ENCODE measurements at places on chromosomes 12 and 14. TPM values are rescaled to one million over a fixed set of nuclear protein-coding genes. Genes with fewer than 3 reads are reported as not detected.

Gene MON2
- polyA plus RNA-seq: 37.4 TPM

GRCh38 chr12:107122452-107122958 is 29.2 kb upstream of the CRY1 start:
- no peak for DNase-seq

- peak; percentile 27 for DNase-seq
These were observed 21.5 kb upstream of the GNS start for GRCh38 chr12:64780531-64781279.

DNA sequence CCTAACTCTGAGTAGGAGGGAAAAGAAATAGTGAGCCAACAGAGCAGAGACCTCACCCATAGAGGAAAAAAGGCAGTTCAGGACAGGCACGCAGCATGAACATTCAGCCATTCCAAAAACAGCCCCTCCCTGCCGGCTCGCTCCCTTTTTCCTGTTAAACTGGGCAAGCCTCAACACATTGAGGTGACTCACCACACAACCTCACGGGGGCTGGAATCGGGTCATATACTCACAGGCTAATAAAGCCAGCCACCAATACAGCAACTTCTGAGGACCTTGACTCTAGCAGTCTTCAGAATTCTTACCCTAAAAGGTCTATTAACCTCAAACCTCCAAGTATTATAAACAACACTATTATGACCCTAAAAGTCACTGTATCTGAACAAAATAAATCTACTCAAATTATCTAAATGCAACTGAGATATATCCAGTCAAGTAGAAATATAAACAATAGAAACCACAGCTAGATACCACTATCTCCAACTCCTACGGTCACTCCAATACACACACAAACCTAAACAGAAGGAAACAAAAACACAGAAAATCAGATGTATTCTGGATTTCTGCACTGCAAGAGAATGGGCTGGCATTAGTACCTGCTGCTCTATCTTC is 6.3 kb downstream of the YBX3 start:
- DNase-seq: peak; percentile 62

DNA sequence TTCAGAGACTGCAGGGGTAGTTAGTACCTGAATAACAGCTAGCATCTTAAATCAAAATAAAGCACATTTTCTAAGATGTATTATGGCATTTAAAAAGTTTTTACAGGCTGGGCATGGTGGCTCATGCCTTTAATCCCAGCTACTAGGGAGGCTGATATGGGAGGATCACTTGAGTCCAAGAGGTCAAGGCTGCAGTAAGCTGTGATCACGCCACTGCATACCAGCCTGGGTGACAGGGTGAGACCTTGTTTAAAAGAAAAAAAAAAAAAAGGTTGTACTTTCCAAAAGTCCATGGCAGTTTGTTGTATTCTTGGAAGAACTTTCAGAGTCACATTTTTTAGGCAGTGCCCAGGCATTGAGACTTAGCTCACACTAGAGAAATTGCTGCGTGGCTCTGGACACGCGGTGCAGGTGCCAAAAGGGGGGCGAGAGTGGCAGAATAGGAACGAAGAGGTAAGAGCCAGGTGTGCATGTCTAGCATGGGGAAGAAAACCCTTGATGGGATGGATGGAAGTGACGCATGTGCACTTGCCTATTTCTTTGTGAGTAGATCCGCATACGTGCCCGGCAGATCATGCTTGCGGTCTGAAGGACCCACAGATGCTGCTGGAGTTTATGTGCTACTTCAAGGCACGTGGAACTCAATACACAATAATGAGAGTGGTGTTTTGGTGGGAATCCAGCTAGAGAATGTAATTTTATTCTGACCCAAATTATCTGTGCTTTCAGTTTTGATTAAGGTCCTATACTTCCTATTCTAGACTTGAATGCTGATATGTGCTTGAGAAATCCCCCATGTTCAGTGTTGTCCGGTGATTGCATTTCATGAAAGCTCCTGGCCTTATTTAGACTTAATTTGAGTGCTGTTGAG is 11.9 kb downstream of the ANKRD13A start:
- no peak for DNase-seq

GRCh38 chr14:101206556-101206955 is 303.0 kb upstream of the RTL1 start:
- DNase-seq: peak; percentile 67

- peak; percentile 52 for DNase-seq
These were observed 149.0 kb upstream of the PWP1 start for GRCh38 chr12:107536613-107537012.

DNA sequence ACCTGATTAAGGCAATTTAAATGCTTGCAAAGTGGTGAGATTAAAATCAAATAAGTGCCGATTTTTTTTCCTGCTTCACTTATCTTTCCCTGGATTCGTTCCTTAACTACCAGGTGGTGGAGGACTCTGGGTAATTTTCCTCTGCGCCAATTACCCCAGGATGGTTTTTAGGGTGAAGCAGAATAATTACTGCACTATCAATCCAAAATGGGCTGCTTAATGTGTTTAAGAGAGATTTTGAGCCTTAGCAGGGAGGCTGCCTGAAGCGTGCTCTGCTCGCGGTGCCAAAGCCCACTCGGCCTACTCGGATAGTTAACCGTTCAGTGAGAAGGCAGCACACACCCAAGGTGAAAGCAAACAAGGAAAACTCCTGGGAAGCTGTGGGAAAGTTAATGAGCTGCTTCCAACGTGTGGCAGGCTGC is 274.9 kb upstream of the LMO3 start:
- DNase-seq: no peak

GRCh38 chr12:28618171-28618570 is 427.9 kb downstream of the CCDC91 start:
- no peak for DNase-seq

- DNase-seq: no peak
These were observed 10.1 kb downstream of the MYRFL start for GRCh38 chr12:69835081-69835480.

- no peak for DNase-seq
These were observed 376.6 kb downstream of the ADGRD1 start for GRCh38 chr12:131330106-131330815.

GRCh38 chr12:92445253-92446082 is 257.3 kb upstream of the PLEKHG7 start:
- peak; percentile 75 for DNase-seq

- no peak for DNase-seq
These were observed 11.1 kb downstream of the STRAP start for GRCh38 chr12:15893260-15893659.

All from muscle of back (tissue), 13 donors.